ENCODE measurements at places on chromosomes 2 and 18. TPM values are rescaled to one million over a fixed set of nuclear protein-coding genes. Genes with fewer than 3 reads are reported as not detected.
A peak's percentile ranks its signal among the peaks of the same experiment; 100 is the strongest.

DNA sequence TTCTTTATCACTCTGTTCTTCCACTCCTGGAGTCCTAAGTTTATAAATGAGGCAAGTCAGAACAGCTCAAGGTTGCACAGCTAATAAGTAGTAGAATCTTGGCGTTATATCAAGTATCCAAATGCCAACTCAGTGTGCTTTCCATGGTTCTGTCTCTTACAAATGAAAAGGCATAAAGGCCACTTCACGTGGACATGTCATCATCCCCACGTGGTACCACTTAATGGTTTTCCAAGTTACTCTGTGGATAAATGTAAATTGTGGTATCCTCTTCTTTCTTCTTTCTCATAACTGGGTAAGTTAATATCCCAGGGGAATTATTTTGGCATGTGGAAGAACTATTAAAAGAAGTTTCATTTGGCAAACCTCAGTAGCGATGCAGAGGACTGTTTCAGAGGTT, 131.5 kb upstream of the L3MBTL4 start:
- DNase-seq, result peak; percentile 88

PLCD4 gene
- 0.32 TPM for total RNA-seq

- no peak for DNase-seq
Measured at GRCh38 chr2:205405194-205405593, 277.1 kb upstream of the NRP2 start.

- DNase-seq, result no peak
Measured at GRCh38 chr18:32911660-32912284, 138.9 kb upstream of the KLHL14 start.

GRCh38 chr2:158011055-158011771, 90.5 kb upstream of the UPP2 start:
- DNase-seq, result peak; percentile 27

CROCC2 gene
- total RNA-seq, result not detected

DNA sequence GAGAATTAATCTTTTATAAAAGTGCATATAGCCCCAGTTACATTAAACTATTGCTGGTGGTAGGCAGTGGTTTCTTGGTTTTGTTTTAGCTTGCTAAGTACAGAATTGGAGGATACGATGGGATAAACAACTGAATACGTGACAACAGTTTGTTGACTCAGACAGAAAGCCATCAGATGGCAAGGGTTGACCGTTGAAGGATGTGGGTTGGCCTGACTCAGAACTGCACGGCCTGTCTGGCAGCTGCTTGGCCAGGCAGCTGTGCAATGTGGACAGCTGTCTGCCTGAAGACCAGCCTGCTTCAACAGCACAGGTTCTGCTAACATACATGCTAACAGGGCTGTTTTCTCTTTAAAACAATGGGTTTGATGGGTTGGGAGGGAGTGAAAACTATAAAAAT, 46.6 kb downstream of the PRKRA start:
- DNase-seq, result peak; percentile 28

- DNase-seq, result no peak
Measured at GRCh38 chr18:3075491-3075890, 62.5 kb upstream of the LPIN2 start.

DNA sequence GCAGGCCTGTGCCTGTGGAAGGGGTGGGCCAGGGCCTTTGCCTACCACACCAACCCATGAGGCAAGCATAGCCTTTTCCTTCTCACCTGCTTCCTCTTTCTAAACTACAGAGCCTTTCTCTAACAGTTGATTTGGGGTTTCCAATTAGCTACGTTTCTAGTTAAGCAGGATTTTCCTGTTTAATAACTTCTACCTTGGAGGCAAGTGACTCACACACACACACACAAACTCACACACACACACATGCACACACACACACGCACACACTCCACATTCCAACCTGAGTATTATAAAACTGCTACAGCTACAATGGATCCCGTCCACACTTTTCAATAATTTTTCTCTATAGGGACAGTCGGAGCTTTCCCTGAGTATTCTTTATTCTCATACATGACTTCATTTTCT, 84.9 kb downstream of the SOX11 start:
- DNase-seq, result no peak

- DNase-seq, result no peak
Measured at GRCh38 chr2:30332791-30333453, 101.6 kb downstream of the LBH start.

GPR55 gene
- total RNA-seq, result 0.13 TPM

DNA sequence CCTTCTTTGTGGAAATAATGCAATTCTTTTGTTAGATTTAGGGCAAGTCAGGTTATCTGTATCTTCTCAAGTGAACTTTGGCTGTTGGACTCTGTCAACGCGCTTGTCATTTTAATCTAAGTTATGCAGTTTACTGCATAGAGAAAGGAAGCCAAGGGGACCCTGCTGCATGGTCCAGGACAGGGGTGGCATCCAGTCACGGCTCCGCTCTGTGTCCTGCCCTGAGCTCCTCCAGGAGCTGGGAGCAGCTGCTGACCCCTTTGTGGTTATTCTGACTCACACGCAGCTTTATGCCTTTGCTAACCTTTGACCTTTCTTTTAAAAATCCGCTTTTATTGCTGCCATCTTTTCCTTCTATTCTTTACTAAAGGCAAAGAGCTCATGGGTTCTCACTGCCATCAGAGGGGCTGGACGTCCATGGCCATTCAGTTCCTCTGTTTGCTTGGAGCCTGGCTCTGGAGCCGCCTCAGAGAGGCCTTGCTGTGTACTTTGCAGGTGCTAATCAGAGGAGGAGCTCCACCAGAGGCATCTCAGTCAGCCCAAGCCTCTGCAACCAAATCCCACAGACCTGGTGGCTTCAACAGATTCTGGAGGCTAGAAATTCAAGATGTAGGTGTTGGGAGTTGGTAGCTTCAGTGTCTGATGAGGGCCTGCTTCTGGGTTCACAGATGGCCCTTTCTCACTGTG, 39.3 kb downstream of the SNTG2 start:
- no peak for DNase-seq

- DNase-seq, result no peak
Measured at GRCh38 chr2:82657106-82657505, 1802.0 kb downstream of the SUCLG1 start.

DNA sequence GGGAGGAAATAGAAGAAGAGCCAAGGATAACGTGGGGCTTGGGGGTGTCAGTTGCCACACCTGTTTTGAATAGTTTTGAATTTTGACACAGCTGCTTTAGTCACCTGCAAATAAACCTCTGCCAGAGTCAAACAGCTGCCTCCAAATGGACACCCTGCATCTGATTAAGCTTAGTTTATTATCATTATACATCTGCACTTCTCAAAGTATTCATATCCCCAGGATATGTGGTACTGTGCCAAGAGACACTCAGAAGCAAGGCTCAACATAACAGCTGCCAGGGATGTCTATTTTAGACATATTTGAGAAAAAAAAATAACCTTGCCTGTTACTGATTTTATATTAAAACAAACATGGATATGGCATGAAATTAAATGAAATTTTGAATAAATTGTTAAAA, 122.5 kb upstream of the WDR75 start:
- no peak for DNase-seq

- DNase-seq, result no peak
Measured at GRCh38 chr2:219636941-219637841, 9.8 kb downstream of the SLC4A3 start.

TMEM150A gene
- total RNA-seq, result 26.3 TPM

DNA sequence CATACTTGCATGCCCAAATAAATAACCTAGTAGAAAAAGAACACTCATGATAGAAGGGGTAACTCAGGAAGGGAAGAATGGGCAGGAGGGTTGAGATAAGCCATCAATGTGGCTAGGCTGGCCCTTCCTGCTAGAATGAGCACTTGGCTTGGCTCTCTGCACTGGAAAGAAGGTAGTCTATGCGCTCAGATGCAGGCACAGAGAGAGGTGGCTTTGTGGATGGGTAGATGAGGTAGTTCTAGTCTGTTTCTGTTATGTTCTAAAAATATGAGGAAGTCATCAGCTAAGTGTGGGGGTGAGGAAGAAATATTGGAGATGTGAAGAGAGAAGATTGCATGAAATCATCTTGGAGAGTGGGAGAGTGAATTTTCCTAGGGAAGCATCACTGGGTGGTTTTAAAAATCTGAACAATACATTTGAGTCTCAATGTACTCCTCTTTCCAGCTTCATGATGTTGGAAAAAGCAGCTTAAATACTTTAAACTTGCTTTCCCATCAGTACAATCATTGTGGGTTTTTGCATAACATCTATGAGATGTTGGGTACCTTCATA, 357.1 kb downstream of the CNTNAP5 start:
- DNase-seq, result no peak

GRCh38 chr2:78699696-78700095, 325.8 kb upstream of the REG3G start:
- no peak for DNase-seq

G6PC2 gene
- not detected for total RNA-seq

RNU2-63P gene
- total RNA-seq, result not detected

GRCh38 chr18:10927286-10927992, 221.9 kb downstream of the PIEZO2 start:
- DNase-seq, result no peak
